ENCODE measurements at places on chromosomes 5 and 9. TPM values are rescaled to one million over a fixed set of nuclear protein-coding genes. Genes with fewer than 3 reads are reported as not detected.

DNA sequence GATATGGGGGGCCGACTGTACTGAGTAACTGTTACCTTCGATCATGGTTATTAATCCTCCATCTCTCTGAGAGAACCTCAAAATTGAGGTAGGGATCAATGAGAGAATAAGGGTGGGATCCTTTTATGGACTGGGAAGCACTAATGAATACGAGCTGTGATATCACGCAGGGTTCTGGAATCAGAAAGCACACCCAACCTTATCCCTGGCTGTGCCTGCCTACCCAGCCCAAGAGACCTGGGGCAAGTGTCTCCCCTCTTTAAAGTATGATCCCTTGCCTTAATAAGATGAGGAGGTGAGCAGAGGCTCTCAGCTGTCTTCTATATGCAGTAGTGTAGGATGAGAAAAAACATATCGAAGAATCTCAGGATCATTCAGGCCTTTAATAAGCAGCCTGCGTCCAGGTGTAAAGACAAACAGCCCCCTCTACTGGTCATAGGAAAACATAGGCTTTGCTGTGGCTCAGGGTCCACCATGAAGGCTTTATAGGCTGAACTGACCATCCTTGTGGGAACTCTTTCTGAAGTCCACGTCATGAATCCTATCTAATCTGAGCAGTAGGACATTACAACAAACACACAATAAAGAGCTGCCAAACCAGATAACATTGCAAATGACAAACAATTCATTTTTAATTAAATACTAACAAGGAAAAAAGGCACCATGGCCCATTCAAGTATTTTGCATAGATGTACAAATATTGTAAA lies 16.8 kb downstream of the NIPAL4 start:
- DNase-seq: no peak

GRCh38 chr5:133189881-133190280 lies 138.1 kb downstream of the HSPA4 start:
- no peak for DNase-seq

GRCh38 chr5:76468635-76469425 lies 65.7 kb downstream of the IQGAP2 start:
- no peak for DNase-seq

DNA sequence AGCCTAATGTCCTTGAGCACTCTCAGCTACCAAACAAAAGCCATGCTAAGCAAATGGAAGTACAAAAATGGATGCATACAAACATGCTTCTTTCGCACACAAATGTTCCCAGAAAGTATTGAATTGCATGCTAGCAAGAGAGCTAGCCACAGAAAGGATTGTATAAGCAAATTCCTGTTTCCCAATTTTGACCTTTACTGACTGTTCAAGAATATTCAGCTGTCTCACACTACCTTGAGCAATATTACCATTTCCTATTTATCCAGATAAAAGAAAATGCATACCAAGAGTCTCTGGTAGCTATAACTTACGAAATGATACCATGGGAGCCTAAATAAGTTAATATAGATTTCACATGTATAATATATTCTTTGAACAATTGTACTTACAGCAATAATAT lies 264.6 kb downstream of the TMEM167A start:
- no peak for DNase-seq

- DNase-seq: no peak
These were observed 388.4 kb upstream of the PTGER4 start for GRCh38 chr5:40291338-40291737.

- DNase-seq: no peak
These were observed 15.7 kb downstream of the CCDC187 start for GRCh38 chr9:136287960-136288753.

DNA sequence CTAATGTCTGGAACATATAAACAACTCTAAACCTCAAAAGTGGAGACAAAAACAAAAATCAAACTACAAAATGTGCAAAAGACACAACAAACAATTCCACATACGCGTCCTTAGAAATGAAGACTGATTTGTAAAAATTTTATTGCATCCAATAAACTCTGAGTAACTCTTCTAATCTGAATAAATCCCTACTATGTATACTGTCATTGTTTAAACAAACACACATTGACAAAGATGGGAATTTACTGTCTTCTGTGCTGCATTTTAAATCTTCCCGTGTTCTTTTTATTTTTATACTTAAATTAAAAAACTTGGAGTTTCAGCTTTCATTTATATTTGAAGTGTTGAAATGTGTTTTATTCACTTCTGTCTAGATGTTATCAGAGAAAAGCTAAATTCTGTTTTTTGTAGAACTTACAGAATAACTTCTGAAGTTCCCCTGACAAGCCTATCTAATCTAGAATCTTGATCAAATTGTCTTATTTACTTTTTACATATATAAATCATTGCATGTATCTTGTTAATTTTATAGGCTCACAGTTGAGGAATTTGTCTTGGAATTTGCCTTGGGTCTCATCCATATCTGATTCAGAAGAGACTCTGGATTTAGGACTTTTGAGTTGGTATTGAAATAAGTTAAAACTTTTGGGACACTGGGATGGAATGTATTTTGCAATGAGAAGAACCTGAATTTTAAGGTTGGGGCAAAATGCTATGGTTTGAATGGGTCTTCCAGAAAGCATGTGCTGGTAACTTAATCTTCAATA lies 2064.4 kb upstream of the C9orf72 start:
- no peak for DNase-seq

DNA sequence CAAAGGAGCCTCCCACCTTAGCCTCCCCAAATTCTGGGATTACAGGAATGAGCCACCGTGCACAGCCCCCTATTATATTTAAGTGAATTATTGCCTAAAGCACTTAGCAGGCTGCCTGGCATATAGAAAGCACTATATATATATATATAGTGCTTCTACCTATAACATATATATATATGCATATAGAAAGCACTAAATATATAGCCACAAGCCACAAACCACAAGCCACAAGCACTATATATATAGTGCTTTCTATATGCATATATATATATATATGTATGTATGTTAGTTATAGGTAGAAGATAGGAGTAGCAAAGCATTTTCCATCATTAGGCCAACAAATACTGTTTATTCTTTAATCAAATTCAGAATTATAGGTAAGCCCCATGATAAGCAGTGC lies 185.8 kb downstream of the CWC27 start:
- DNase-seq: no peak

DNA sequence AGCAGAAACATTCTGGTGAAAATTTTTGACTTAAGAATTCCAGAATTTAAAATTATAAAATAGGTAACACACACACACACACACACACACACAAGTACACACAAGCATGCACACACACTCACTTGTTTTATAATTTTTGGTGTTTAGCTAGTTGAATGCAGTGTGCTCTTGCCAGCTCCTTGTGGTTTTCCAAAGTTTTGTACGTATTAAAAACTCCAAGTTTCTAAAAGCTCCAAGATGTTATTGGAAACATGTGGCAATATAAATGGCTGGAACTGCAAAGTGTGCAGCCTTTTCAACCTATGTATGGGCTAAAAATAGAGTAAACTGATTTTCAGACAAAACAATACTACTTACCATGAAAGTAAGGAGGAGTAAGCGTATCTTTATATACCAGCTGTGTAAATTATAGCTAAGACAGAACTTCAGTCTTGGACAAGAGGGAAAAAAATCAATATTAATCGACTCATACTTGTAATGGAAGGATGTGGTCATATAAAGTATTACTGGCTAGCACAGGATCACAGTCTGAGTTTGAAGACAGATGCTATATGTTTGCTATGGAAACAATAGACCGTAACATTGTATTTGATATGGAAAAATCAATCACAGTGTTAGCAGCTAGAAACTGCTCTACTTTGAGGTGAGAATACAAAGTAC lies 727.1 kb upstream of the GRAMD2B start:
- DNase-seq: no peak

GRCh38 chr5:160312960-160313727 lies 780 bp upstream of the CCNJL start:
- no peak for DNase-seq

- no peak for DNase-seq
These were observed 55.9 kb downstream of the OTULIN start for GRCh38 chr5:14720236-14720923.

GRCh38 chr5:41071975-41072374 lies 833 bp upstream of the MROH2B start:
- DNase-seq: no peak

- no peak for DNase-seq
These were observed 335 bp downstream of the ROPN1L start for GRCh38 chr5:10441992-10442435.

- DNase-seq: no peak
These were observed 34.1 kb upstream of the LRRC14B start for GRCh38 chr5:157126-157715.

- DNase-seq: no peak
These were observed 77.9 kb downstream of the FOXB2 start for GRCh38 chr9:77097335-77097734.

DNA sequence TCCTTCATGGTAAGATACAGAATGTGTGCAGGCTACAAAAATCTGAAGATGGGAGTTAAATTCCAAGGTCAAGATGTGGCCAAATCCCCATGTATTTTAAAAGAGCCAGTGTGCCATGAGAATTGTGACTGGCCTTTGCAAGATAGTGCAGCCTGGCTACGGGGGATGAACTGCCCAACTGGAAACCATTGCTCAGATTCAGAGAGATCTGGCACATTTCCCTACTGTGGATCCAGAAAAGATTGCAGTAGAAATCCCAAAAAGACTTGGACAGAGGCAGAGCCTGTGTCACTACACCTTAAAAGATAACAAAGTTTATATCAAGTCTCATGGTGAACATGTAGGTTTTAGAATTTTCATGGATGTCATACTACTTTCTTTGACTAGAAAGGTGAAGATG lies 26.2 kb downstream of the SLC12A2 start:
- DNase-seq: no peak

DNA sequence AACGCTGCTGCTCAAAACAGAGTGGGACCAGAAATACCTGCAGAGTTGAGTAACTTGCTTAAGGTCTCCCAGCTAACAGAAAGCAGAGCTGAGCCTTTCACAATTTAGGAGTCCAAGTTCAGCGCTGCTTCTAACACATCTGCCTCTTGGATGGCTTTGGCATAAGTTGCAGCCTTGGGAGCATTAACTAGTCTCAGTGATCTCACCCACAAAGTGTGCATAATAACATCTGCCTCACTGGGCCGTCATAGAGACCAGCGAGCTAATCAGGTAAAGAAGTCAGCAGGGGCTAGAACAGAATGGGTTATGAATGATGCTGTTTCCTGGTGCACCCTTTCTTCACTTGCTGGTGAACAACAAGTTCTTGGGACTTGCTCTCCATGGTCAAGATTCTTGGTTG lies 36.5 kb downstream of the WWC1 start:
- no peak for DNase-seq

GRCh38 chr5:174339130-174339529 lies 293.6 kb downstream of the NSG2 start:
- no peak for DNase-seq

DNA sequence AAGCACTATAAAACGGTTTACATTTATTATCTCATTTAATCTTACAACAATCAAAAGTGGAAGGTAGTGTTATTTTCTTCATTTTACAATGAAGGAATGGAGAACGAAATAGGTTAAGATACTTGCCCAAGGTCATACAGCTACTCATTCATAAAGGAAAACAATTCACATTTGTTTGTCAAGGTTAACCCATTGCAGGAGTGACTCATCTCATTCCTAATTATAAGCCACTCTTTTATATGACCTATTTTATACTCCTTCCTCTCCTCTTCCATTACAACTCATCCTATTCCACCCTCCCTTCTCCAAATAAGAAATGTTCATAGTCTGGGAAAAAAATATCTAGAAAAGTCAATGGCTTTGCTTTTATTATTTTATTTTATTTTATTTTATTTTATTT lies 29.6 kb downstream of the CRHBP start:
- DNase-seq: no peak

DNA sequence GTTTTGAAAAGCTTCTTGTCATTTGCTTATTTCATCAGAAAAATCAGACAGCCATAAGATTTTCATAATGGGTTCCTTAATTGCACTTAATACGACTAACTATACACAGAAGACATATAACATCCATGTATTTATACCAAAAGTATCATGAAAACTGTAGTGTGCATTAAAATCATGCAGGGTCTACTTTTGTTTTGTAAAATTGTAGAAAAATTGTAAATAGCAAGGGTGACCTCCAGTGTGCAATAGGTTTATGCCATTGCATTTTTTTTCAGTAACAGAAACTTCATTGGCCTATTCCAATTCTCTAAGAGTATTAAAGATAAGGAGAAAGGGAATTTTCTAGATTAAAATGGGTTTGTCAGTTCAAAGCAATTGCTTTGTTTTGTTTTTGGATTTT lies 307.6 kb downstream of the KIAA0825 start:
- DNase-seq: no peak

- DNase-seq: no peak
These were observed 28.5 kb downstream of the GSN start for GRCh38 chr9:121296213-121297127.

DNA sequence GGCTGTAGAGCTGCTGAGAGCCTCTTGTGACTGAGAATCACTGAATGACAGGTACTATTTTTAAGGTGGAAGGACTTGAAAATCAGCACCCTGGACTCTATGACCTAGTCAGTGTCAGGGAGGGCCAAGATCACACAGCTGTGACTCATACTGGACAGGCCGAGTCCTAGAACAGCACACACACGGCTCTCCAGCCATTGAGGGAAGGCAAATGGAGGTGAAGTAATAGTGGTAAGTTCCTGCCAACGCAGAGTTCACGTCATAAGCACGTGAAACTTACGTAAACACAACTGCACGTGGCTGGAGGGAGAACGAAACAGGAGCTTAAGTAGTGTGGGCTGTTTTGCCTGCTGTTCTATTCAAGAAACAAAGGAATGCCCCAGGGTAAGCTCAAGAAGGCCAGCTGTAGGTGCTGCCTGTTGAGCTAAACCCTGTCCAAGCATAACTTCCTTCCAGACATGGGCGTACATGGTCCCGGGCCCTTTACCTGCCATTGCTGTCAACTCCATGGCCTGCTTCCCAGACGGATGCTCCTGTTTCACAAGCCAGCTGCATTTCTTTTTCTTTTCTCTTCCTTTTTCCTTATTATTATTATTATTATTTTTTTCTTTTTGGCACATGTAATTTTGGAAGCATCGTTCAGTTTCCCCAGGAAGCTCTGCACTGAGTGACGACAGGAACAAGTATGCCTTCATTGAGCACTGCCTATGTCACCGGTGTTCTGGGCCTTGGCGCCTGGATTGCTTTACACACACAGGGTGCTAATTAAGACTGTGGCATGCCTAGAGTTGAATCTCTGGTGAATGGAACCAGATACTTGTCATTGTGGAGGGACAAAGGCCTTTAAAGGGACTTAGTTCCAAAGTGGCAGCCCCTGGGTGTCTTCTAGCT lies 10.2 kb upstream of the LCP2 start:
- DNase-seq: peak; percentile 62

The HK3 gene
- total RNA-seq: 2.3 TPM

The CCDC180 gene
- total RNA-seq: 8.4 TPM

The CCL19 gene
- total RNA-seq: not detected

The GFPT2 gene
- 42.4 TPM for total RNA-seq

The PCDHA11 gene
- 0.33 TPM for total RNA-seq

The UHRF2 gene
- 52.2 TPM for total RNA-seq

The TNFSF15 gene
- total RNA-seq: 0.24 TPM

The NMUR2 gene
- not detected for total RNA-seq

The BTNL8 gene
- 0.41 TPM for total RNA-seq

The PCDHGB6 gene
- 14.4 TPM for total RNA-seq

The LURAP1L gene
- total RNA-seq: 4.3 TPM

The CTXN3 gene
- total RNA-seq: not detected

The C5orf52 gene
- total RNA-seq: not detected
